ENCODE measurements at places on chromosomes 7 and 10.

DNA sequence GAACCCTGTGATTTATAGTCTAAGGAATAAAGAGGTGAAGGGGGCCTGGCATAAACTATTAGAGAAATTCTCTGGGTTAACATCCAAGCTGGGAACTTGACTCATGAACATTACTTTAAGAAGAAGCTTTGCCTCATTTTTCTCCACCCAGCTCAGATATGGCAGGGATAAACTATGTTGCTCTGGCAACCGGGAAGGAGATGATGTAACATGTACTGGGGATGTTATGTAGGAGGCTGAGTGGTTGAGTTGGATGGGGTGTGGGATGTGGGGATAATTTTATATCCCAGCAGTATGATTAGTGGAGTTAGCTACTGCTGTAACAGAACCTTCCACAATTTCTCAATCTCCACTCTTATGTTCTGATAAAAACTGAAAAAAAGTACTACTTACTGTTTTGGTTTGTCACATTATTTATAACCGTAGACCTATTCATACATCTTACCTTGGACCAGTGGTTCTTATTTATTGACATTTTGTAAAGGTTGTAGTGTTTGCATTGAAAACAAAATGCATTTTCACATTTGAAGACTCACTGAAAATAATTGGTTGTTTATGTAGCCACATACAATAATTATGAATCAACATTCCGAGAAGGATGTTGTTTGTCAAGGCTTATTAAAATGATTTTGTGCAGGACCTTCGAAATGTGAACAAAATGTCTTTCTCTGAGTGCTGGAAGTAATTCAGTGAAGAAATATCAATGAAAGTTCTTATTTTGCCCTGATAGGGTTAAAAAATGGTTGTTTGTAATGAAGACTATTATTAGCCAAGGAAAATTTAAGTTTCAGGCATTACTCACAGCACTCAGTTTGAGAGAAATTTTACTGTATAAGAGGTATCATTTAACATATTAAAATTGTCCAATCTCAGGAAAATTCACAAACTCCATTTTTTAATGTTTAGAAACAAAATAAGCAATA is 1.3 kb downstream of the OR2F2 start:
- no peak overlapping the region for H3K27ac ChIP-seq
- no peak overlapping the region for H3K4me3 ChIP-seq
- no peaks in the 10 kb centered on the region for H3K4me1 ChIP-seq
- no peak for DNase-seq
- H3K36me3 ChIP-seq: no peaks in the 10 kb centered on the region
- H3K27me3 ChIP-seq: no peaks in the 10 kb centered on the region

GRCh38 chr10:3215153-3215775 is 42.7 kb upstream of the PITRM1 start:
- peaks cover 4% of the 10 kb centered on the region for H3K4me1 ChIP-seq
- peak overlapping the region; percentile 83 for H3K27ac ChIP-seq
- no peak for DNase-seq
- no peak overlapping the region for H3K4me3 ChIP-seq
- H3K36me3 ChIP-seq: no peaks in the 10 kb centered on the region
- H3K27me3 ChIP-seq: no peaks in the 10 kb centered on the region

- no peak for DNase-seq
- H3K36me3 ChIP-seq: no peaks in the 10 kb centered on the region
- H3K4me1 ChIP-seq: no peaks in the 10 kb centered on the region
- no peaks in the 10 kb centered on the region for H3K27me3 ChIP-seq
- H3K27ac ChIP-seq: no peak overlapping the region
These were observed 62.4 kb downstream of the FZD1 start for GRCh38 chr7:91326516-91327199.

GRCh38 chr10:62636825-62637248 is 167.7 kb upstream of the ADO start:
- H3K4me1 ChIP-seq: no peaks in the 10 kb centered on the region
- no peaks in the 10 kb centered on the region for H3K36me3 ChIP-seq
- H3K27me3 ChIP-seq: no peaks in the 10 kb centered on the region
- DNase-seq: no peak
- H3K27ac ChIP-seq: peak overlapping the region; percentile 59
- H3K4me3 ChIP-seq: no peak overlapping the region

DNA sequence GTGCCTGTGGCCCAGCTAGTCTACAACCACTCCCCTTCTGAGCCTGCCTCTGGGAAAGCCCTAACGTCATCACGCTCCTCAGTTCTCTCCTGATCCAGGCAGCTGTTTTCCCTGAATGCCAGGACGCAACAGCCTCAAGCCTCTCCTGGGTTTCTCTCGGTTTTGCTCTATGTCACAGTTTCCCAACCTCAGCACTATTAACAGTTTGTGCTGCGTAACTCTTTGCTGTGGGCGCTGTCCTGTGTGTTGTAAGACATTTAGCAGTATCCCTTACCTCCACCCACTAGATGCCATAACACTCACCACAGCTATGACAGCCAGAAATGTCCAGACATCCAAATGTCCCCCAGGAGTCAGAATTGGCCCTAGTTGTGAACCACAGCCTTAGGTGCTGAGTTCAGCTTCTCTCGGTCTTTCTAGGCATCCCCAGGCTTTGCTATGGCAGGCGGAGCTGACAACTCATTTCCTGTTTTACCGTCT is 226.3 kb upstream of the NPVF start:
- DNase-seq: peak; percentile 34
- no peaks in the 10 kb centered on the region for H3K4me1 ChIP-seq
- peak overlapping the region; percentile 3 for H3K27ac ChIP-seq
- no peak overlapping the region for H3K4me3 ChIP-seq
- no peaks in the 10 kb centered on the region for H3K36me3 ChIP-seq

- DNase-seq: no peak
- no peaks in the 10 kb centered on the region for H3K36me3 ChIP-seq
- no peak overlapping the region for H3K4me3 ChIP-seq
- no peaks in the 10 kb centered on the region for H3K27me3 ChIP-seq
- peaks cover 31% of the 10 kb centered on the region for H3K4me1 ChIP-seq
These were observed 50.3 kb downstream of the JAZF1 start for GRCh38 chr7:28130277-28130676.

GRCh38 chr7:55576753-55577152 is 4.5 kb upstream of the VOPP1 start:
- H3K27ac ChIP-seq: no peak overlapping the region
- no peak overlapping the region for H3K4me3 ChIP-seq
- no peaks in the 10 kb centered on the region for H3K27me3 ChIP-seq
- DNase-seq: no peak
- no peaks in the 10 kb centered on the region for H3K4me1 ChIP-seq

- no peak overlapping the region for H3K27ac ChIP-seq
- no peaks in the 10 kb centered on the region for H3K27me3 ChIP-seq
- peak; percentile 5 for DNase-seq
- no peaks in the 10 kb centered on the region for H3K36me3 ChIP-seq
These were observed 181.9 kb downstream of the TNS3 start for GRCh38 chr7:47400001-47400400.

- H3K4me1 ChIP-seq: peaks cover 23% of the 10 kb centered on the region
- H3K4me3 ChIP-seq: no peak overlapping the region
- no peaks in the 10 kb centered on the region for H3K36me3 ChIP-seq
- H3K27ac ChIP-seq: peak overlapping the region; percentile 90
- H3K27me3 ChIP-seq: no peaks in the 10 kb centered on the region
These were observed 127.7 kb downstream of the NRBF2 start for GRCh38 chr10:63260860-63261251.

- H3K4me1 ChIP-seq: no peaks in the 10 kb centered on the region
- DNase-seq: no peak
- no peaks in the 10 kb centered on the region for H3K27me3 ChIP-seq
These were observed 313.4 kb downstream of the DNAJB6 start for GRCh38 chr7:157650131-157650631.

DNA sequence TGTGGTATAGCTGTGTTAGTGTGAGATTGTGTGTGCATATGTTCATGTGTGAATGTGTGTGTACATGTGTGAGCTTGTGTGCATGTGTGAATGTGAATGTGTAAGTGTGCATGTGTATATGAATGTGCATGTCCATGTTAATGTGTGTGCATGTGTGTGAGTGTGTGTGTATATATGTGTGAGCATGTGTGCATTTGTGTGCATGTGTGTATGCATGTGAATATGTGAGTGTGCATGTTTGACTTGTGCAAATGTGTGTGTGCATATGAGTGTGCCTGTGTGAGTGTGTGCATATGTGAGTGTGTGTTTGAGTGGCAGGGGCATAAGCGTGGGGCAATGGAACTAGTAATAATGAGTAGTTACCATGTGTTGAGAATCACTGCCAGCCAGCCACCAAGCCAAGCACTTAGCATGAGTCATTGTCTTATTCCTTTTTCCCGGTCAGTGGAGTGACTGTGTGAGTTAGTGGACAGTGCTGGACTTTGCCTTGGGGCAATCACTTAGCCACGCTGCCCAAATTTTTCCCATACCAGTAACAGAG is 46.3 kb upstream of the SHH start:
- no peaks in the 10 kb centered on the region for H3K27me3 ChIP-seq
- no peaks in the 10 kb centered on the region for H3K36me3 ChIP-seq
- H3K4me3 ChIP-seq: no peak overlapping the region
- H3K27ac ChIP-seq: no peak overlapping the region
- H3K4me1 ChIP-seq: no peaks in the 10 kb centered on the region
- no peak for DNase-seq

DNA sequence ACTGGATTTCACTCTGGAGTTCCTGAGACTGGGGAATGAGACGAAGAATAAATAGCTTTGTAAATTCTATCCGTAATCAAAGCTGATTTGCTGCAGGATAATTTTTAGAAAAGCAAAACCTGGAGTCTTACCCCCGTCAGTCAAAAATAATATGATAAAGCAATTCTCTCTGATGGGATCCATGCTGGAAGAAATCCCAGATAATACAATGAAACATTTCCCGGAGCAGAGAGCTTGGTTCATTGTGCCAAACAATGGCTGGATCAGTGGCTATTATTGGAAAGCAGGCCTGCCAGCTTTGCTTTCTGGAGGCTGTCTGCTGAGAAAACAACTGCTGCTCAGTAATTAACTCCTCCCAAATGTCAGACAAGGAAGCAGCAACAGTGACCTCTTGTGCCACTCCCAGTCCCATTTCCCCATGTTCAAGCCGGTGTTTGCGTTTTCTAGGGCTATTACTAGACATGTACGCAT is 609.4 kb upstream of the PCDH15 start:
- no peak overlapping the region for H3K4me3 ChIP-seq
- no peak overlapping the region for H3K27ac ChIP-seq
- no peaks in the 10 kb centered on the region for H3K27me3 ChIP-seq
- DNase-seq: peak; percentile 21
- H3K4me1 ChIP-seq: no peaks in the 10 kb centered on the region

- H3K27me3 ChIP-seq: no peaks in the 10 kb centered on the region
- DNase-seq: no peak
- H3K27ac ChIP-seq: no peak overlapping the region
- H3K4me3 ChIP-seq: no peak overlapping the region
These were observed 406.3 kb upstream of the KLF6 start for GRCh38 chr10:4191354-4191753.

- no peak for DNase-seq
- no peaks in the 10 kb centered on the region for H3K4me1 ChIP-seq
- no peaks in the 10 kb centered on the region for H3K36me3 ChIP-seq
- no peak overlapping the region for H3K27ac ChIP-seq
- H3K27me3 ChIP-seq: no peaks in the 10 kb centered on the region
These were observed 151.5 kb upstream of the TARP start for GRCh38 chr7:38424750-38425463.

DNA sequence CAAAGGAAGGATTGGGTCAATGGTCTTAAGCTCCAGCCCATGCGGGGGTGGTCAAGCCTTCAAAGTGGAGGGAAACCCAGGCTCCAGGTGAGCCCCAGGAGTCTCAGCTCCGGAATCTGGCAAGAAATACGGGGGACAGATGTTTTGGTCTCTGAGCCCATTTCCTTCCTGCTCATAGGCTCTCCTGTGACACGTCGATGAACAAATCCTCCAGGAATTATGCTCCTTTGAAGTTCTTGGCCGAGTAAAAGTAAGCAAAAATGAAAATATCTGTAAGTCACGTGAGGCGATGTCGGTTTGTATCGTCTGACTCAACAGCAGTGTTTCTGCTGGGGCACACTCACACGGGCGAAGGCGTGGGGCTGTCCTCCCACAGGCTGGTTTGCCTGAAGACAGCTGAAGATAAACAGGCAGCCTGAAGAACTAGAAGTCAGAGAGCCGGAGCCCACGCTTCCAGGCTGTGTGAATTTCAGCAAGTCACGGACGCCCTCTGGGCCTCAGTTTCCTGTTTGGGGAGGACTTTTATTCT is 52.6 kb upstream of the SMNDC1 start:
- no peaks in the 10 kb centered on the region for H3K4me1 ChIP-seq
- no peak overlapping the region for H3K4me3 ChIP-seq
- no peaks in the 10 kb centered on the region for H3K27me3 ChIP-seq
- DNase-seq: peak; percentile 69
- peak overlapping the region; percentile 20 for H3K27ac ChIP-seq

- no peaks in the 10 kb centered on the region for H3K4me1 ChIP-seq
- DNase-seq: no peak
- no peak overlapping the region for H3K27ac ChIP-seq
- no peaks in the 10 kb centered on the region for H3K27me3 ChIP-seq
- H3K4me3 ChIP-seq: no peak overlapping the region
These were observed 165.1 kb upstream of the WNT16 start for GRCh38 chr7:121163699-121164098.

GRCh38 chr7:131016230-131016629 is 282.2 kb upstream of the KLF14 start:
- no peak overlapping the region for H3K4me3 ChIP-seq
- no peak for DNase-seq
- no peaks in the 10 kb centered on the region for H3K36me3 ChIP-seq
- H3K4me1 ChIP-seq: peaks cover 21% of the 10 kb centered on the region
- H3K27ac ChIP-seq: peak overlapping the region; percentile 24

- no peaks in the 10 kb centered on the region for H3K27me3 ChIP-seq
- no peak overlapping the region for H3K4me3 ChIP-seq
- H3K4me1 ChIP-seq: no peaks in the 10 kb centered on the region
- H3K27ac ChIP-seq: no peak overlapping the region
- DNase-seq: no peak
These were observed 377.6 kb downstream of the DNAJB6 start for GRCh38 chr7:157714166-157715070.

GRCh38 chr10:86090807-86091206 is 275.8 kb downstream of the GRID1 start:
- no peak overlapping the region for H3K27ac ChIP-seq
- DNase-seq: no peak
- no peaks in the 10 kb centered on the region for H3K27me3 ChIP-seq
- no peak overlapping the region for H3K4me3 ChIP-seq
- no peaks in the 10 kb centered on the region for H3K36me3 ChIP-seq

- no peak overlapping the region for H3K4me3 ChIP-seq
- no peak overlapping the region for H3K27ac ChIP-seq
- H3K4me1 ChIP-seq: no peaks in the 10 kb centered on the region
- no peaks in the 10 kb centered on the region for H3K36me3 ChIP-seq
- H3K27me3 ChIP-seq: no peaks in the 10 kb centered on the region
These were observed 40.6 kb upstream of the MAGI2 start for GRCh38 chr7:79494046-79494445.

DNA sequence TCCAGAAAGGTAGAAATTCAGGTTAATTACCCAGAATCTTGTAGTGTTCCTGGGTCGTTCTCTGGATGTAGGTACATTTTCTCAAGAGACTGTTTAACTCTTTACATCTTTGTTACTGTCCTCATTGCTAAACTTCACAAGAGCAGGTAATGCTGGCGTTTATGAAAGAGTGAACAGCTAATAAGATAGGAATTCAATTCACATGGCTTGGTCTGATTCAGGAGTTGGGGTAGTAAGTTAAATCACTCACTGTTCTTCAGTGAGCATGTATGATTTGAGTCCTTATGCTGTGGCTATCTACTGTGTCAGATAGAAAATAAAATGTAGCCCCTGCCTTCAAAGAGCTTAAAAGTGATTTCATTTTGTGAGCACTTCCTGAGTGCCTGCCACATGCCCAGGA is 480.0 kb downstream of the LRMDA start:
- H3K4me1 ChIP-seq: no peaks in the 10 kb centered on the region
- DNase-seq: no peak
- H3K4me3 ChIP-seq: no peak overlapping the region
- no peak overlapping the region for H3K27ac ChIP-seq

All from uterus (tissue), 4 donors.